ENCODE measurements at places on chromosomes 3 and 15. TPM values are rescaled to one million over a fixed set of nuclear protein-coding genes. Genes with fewer than 3 reads are reported as not detected.

The SMARCC1 gene
- 81.5 TPM for total RNA-seq

The THRB gene
- 3.1 TPM for total RNA-seq

The DLEC1 gene
- 0.17 TPM for total RNA-seq

The ARHGEF26 gene
- 3.5 TPM for total RNA-seq

The CGNL1 gene
- total RNA-seq: 7.1 TPM

The PCYT1A gene
- total RNA-seq: 75.7 TPM

The PRRT3 gene
- 7.6 TPM for total RNA-seq

The HESX1 gene
- total RNA-seq: 1.7 TPM

The SLITRK3 gene
- total RNA-seq: not detected

The PHLDB2 gene
- total RNA-seq: 70.3 TPM

The MINDY4B gene
- not detected for total RNA-seq

The PIGBOS1 gene
- 9.6 TPM for total RNA-seq

The FEZF2 gene
- not detected for total RNA-seq

The ATP8B4 gene
- not detected for total RNA-seq

The LMLN gene
- 7.0 TPM for total RNA-seq

The TLR9 gene
- total RNA-seq: not detected

The IGSF11 gene
- not detected for total RNA-seq

The NR2E3 gene
- total RNA-seq: not detected

The P2RY13 gene
- not detected for total RNA-seq

The KIF15 gene
- total RNA-seq: 2.7 TPM

The MCTP2 gene
- total RNA-seq: 4.5 TPM

The ZNF385D gene
- total RNA-seq: 1.2 TPM

The CCR1 gene
- not detected for total RNA-seq

The WNT5A gene
- total RNA-seq: 11.6 TPM

The CA12 gene
- total RNA-seq: 7.9 TPM

The VPS18 gene
- 33.0 TPM for total RNA-seq

The TRPM7 gene
- 35.8 TPM for total RNA-seq

The GOLGA8O gene
- 2.5 TPM for total RNA-seq

The ZCWPW2 gene
- 1.8 TPM for total RNA-seq

The BLM gene
- 2.3 TPM for total RNA-seq

The CTXN2 gene
- not detected for total RNA-seq

The TMEM45A gene
- total RNA-seq: 72.3 TPM

The PDZRN3 gene
- 20.0 TPM for total RNA-seq

The BCL2A1 gene
- total RNA-seq: not detected

All from chondrocyte (in vitro differentiated cells).